ENCODE measurements at places on chromosomes 5 and 9.

DNA sequence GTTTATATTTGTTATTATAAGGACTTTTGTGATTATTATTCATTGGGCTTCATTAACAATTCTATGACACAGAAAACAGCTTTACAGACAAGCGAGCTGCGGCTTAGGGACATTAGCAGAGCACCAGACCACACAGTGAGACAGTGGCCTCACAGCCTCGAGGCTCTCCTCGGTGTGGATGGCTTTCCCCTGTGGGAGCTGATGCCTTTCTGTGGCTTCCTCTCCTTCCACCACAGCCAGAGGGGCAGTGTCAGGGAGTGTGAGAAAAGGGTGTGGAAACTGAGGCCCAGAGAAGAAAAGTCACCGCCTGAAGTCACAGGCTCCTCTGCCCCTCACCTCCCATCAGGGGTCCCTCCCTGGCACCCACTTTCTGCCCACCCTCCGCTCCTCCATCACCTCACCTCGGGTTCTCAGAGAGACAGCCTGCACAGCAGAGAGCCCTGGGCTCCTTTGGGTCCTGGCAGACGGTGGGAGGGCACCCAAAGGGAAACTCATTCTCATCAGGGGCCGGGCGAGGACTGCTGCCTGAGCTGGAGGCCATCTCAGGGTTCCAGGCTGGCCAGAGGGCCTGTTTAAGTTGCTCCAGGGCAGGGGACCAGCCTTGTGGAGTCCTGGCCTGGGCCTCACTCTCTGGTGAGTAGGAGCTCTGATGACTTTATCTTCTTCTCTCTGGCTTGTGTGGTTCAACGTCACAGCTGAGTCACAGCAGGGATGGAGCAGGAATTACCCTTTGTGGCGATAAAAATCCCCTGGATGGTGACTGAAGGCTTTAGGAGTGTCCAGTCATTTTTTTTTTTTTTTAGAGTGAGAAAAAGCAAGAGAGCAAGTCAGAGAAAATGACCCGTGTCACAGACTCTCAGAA, 830 bp downstream of the TRAF1 start:
- DNase-seq: peak; percentile 90

GRCh38 chr5:147160902-147161700, 73.7 kb upstream of the STK32A start:
- no peak for DNase-seq

DNA sequence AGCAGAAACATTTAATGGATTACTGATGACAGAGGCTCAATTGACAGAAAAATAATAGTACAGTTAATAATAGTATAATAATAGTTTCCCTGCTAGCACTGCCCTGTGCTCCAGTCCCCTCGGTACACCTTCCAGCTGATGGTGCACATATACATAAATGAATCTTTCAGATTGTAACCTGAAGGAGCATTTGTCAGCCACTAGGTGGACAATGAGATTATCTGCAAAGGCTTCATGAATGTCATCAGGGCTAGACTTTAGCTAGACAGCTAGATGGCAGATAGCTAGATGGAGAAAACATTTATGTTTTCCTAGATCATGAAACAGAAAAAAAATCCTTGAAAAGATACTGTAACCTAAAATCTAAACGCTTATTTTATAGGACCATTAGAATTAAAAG, 304.4 kb upstream of the SMC2 start:
- DNase-seq: no peak

DNA sequence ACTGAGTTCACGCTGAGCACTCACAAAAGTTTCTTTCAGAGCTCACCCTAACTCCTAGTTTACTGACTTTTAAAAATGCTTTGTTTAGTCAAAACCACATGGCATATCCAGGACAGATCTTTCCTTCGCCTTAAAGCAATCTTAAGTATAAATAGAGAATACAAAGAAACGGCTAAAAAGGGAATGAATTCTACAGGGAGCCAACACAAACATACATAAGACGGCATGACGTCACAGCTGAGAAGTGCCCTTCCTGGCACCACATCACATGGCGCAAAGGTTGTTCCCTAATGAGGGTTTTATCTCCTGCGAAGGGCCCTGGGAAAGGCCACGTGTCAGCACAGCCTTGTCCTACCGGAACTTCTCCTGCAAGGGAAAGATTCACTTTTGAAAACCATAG, 141.3 kb downstream of the IRX1 start:
- no peak for DNase-seq

DNA sequence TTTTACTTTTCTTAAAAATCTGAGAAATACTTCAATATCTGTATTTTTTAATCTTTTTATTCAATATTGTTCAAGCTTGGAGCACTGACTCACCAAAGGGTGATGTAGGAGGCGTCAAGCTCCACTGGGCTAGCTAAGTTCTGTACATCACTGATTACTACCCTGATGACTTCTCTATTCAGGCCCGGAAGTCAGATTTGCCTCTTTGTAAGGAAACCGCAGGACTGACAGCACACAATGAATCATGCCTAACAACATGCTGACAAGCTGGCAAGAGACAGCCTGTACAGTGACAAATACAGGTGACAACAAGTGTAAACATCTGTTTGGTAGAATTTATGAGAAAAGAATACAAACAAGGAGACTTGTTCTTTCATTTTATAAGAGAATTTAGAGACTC, 627.9 kb upstream of the RORB start:
- DNase-seq: peak; percentile 31

GRCh38 chr5:98402130-98402529, 371.3 kb upstream of the RGMB start:
- DNase-seq: no peak

DNA sequence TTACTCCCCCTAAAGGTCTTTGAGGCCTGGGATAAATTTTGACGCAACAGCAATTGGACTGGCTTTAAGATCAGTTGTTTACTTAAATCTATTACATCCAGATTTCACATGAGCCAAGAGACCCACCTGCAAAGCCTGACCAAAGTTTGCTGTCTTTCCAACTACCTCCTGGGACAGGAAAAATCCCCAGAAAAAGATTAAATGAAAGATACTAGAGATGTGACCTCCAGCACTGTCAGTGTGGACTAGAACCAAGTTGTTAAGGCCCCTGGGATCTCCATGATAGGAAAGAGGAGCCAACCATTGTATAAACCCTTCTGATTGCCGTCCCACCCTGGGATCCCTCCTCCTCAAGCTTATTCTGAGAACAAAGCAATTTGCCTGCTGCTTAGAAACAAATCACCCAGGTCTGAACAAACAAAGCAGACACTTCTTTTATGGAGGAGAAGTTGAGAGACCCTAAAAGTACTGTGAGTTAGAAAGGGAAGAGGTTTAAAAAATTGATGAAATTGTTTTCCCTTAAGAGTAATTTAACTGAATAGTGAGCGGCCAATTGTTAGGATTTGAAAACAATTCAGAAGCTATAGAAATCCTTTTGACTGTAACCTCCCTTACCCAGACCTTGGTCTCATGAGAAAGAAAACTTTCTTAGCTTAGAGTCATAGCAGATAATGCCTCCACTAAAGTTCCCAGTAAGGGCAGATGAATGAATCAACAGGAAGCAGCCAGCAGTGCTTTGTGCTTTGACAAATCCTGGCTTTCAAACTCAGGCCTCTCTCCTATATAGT, 255.2 kb downstream of the TMEM167A start:
- DNase-seq: no peak

- DNase-seq: peak; percentile 77
Measured at GRCh38 chr5:140402258-140403074, 833 bp downstream of the ANKHD1 start.

GRCh38 chr5:158521995-158522394, 577.7 kb downstream of the EBF1 start:
- no peak for DNase-seq

GRCh38 chr9:94921092-94921471, 194.6 kb downstream of the AOPEP start:
- no peak for DNase-seq

GRCh38 chr5:115392611-115393010, 96.2 kb upstream of the CCDC112 start:
- no peak for DNase-seq

- no peak for DNase-seq
Measured at GRCh38 chr5:61465066-61465465, 133.0 kb downstream of the ZSWIM6 start.

DNA sequence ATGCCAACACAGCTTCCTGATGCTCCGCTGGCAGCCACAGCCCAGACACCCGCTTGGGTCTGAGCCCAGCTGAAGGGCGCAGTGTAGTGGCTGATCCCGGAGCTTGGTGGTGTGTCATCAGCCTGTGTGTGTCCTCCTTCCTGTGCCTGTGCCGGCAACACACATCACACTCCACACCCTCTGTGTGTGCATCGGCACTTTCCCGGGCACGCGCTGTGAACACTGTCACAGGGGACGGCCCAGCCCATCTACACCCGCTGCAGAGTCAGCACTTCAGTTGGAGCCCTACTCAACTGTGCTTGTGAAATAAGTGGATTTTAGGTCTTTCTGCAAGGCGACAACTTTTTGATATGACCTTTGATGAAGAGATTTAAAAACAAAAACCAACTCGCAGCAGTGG, 189.4 kb downstream of the IRX2 start:
- DNase-seq: no peak

- no peak for DNase-seq
Measured at GRCh38 chr5:10645671-10646070, 81.8 kb downstream of the ANKRD33B start.

GRCh38 chr9:94787266-94787665, 60.8 kb downstream of the AOPEP start:
- no peak for DNase-seq

- DNase-seq: no peak
Measured at GRCh38 chr9:26685818-26686217, 206.8 kb downstream of the CAAP1 start.

- DNase-seq: no peak
Measured at GRCh38 chr5:109947667-109948066, 257.9 kb downstream of the MAN2A1 start.

- DNase-seq: peak; percentile 42
Measured at GRCh38 chr9:35102465-35102768, 514 bp downstream of the STOML2 start.

GRCh38 chr9:128860937-128861336, 20.8 kb downstream of the KYAT1 start:
- no peak for DNase-seq

DNA sequence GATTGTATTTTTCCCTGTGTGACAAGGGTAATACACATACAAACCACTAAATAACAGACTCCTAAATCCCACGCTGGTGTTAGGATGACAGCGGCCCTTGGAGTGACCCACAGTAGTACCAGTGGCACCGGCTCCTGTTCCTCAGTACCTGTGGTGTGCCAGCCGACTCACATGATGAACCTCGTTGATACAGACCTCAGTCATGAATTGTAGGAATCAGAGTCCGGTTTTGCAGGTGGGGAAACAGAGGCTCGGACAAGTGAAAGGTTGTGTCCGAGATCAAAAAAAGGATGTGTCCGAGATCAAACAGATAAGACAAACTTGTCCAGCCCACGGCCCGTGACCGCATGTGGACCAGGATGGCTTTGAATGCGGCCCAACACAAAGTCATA, 78.0 kb downstream of the AMBP start:
- peak; percentile 7 for DNase-seq

DNA sequence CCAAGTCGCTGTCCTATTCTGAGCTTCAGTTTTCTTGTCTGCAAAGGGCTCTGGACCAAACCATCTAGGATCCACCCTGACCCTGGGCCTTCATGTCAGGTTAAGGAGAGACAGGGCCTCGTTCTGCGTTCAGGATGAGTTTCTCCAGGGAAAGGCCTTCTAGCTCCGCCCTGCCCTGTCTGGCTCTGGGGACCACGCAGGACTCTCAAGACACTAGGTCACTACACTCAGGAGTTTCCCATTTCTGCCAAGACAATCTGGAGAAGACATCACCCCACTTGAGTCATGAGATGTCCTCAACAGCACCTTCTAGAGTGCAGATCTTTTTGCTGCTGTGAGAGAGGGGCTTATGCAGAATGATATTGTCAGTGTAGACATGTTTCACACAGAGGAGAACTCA, 53.2 kb upstream of the KCNMB1 start:
- DNase-seq: no peak

DNA sequence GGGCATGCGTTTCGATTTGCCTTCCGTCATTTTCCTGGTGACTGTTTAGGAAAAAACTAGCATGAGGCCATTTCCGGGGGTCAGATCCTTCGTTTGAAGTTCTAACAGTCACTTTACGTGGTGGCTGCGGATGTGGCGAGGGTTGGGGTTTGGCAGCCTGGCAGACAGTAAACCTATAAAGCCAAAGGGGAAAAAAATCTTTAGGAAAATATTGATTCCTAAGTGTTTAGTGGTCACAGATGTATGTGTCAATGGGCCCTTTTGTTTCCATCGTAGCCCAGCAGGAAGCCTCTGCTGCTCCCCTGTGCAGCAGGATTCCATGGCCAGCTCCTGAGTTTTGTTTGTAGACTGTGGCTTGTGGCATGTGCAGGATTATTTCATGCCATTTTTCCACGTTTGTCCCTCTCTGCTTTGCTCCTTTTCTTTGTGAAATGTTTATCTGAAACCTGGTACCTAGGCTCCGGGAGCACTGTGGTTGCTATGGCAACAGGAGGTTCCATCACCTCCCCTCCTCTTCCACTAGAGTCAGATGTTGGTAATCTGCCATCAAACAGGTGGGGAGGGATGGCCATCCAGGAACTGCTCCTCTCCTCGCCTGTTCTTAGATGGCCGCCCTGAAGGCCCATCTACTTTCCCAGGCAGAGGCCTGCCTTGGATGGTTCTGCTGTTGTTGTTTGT, 202.3 kb downstream of the AOPEP start:
- DNase-seq: no peak

GRCh38 chr9:4662989-4663792, 1.1 kb downstream of the PLPP6 start:
- DNase-seq: no peak

GRCh38 chr5:60540856-60541805, 158.8 kb downstream of the DEPDC1B start:
- DNase-seq: no peak

DNA sequence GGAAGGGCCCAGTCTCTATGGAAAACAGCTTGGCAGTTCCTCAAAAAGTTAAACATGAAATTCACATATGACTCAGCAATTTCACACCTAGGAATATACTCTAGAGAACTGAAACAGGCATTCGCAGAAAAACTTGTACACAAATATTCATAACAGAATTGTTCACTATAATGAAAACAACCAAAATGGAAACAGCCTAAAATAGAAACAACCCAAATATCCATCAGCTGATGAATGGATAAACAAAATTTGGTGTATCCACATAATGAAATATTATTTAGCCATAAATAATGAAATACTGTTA, 4.8 kb upstream of the GPR150 start:
- no peak for DNase-seq

GRCh38 chr5:3818624-3819023, 223.0 kb downstream of the IRX1 start:
- no peak for DNase-seq

GRCh38 chr5:151298063-151298855, 5.3 kb downstream of the SLC36A3 start:
- DNase-seq: no peak

- no peak for DNase-seq
Measured at GRCh38 chr5:56003179-56003578, 8.4 kb upstream of the IL6ST start.

DNA sequence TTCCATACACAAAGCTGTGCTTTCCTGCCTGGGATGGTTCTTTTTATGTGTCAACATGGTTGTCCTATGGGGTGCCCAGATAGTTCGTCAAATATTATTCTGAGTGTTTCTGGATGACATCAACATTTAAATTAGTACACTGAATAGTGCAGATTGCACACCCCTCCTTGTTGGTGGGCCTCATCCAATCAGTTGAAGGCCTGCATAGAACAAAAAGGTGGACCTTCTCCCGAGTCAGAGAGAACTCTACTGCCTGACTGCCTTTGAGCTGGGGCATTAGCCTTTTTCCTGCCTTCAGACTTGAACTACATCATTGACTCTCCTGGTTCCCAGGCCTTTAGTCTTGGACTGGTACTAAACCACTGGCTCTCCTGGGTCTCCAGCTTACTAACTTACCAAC, 80.4 kb downstream of the SHB start:
- DNase-seq: no peak

GRCh38 chr5:172497591-172498255, 43.4 kb upstream of the SH3PXD2B start:
- no peak for DNase-seq

Measured in activated T-cell treated with anti-CD3 and anti-CD28 coated beads, Interleukin-2, amount 50 U/mL, for 48 hours (primary cell).